ENCODE measurements at places on chromosomes 16 and 17.
A peak's percentile ranks its signal among the peaks of the same experiment; 100 is the strongest.

DNA sequence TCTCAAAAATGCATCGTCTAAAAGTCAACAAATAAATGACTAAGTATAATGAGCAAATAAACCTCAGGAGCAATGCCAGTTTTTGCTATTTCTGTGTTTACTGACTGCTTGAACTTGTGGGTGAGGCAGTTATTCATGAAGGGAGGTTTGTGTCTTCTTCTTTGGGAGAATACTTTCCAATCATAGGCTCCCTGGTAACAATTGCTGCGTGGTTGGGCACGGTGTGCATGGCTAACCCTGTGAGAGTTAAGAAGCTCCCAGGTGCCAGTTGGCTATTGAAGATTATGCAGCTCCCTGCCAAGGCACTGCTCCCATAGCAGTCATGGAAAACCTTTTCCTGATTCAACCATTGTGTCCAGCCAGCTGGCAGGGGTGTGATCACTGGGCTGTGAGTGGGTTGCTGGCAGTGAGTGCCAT is 775.9 kb upstream of the GOT2 start:
- DNase-seq, result no peak

DNA sequence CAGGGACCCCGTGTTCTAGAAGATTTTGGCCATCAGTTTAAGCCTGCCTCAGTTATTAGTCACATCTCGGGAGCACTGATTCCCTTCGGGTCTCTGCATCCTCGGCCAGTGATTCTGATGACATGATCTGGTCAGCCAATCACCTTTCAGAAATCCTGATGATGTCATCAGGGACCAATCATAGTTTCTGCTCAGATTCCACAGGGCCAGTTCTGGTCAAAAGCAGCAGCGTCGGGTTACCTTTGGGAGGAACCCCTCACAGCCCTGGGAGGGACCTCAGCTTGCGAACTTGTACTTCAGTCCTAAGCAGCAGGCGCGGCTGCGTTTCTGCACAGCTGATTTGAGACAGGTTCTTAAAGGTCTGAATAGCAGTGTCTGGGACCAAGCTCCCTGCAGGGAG is 13.9 kb downstream of the KDM8 start:
- peak; percentile 62 for DNase-seq

GRCh38 chr16:86826941-86827340 is 248.6 kb downstream of the FOXL1 start:
- DNase-seq, result no peak

DNA sequence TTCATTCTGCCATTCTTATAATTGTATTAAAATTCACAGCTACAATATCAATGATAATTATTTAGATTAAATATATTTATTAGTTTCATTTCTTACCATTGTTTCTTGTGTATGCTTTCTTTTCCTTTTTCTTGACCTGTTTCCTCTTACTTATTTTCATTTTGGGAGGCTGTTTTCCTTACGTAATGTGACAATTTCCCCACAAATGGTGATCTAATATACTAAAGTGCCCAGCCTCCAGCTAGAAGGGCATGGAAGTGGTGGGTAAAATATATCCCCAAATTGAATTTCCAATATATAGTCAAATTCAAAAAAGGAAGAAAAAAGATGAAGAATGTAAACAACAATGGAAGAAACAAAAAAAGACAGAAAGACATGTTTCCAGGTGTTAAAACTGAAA is 1.5 kb upstream of the ABCA6 start:
- DNase-seq, result no peak

GRCh38 chr16:85659805-85660511 is 28.8 kb downstream of the GINS2 start:
- peak; percentile 32 for DNase-seq
